ENCODE measurements at places on chromosomes 5 and 9. TPM values are rescaled to one million over a fixed set of nuclear protein-coding genes. Genes with fewer than 3 reads are reported as not detected.

CSF2 gene
- not detected for total RNA-seq

DNA sequence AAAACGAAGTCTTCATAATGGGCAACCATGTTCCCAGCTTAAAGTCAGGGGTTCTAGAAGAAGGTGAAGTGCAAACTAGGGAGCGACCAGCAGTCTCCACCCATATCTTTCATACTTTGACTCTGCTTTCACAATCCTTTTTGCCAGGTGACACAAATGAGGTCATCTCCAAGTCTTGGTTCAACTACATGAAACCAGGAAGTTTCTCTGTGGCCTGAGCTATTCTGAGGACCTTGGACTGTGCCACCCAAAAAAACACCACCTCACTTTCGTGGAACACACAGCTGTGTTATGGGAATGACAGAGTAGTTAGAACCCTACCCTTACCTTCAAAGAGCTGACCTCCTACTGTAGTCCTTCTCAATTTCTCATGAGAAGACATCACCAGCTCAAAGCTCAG is 309.2 kb downstream of the AGTPBP1 start:
- no peak for DNase-seq

- DNase-seq: no peak
Measured at GRCh38 chr5:172881691-172882370, 47.8 kb downstream of the ERGIC1 start.

DNA sequence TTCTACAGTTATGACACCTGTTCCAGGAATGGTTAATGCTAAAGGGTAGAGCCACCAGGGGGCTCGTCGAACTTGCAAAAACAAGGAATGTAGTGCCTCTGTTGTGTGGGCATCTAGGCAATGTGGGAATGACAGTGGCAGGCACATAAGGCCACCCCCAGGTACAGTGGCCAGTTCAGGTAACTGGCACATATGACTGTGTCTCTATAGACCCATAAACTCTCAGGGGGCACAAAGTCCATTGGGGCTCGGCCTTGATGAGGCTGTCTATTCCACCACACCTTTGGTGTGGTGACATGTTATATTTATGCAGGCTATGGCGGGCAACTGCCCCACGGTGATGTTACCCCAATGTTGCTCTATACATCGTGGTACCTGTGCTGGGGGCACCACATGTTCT is 59.6 kb upstream of the FAM120A start:
- DNase-seq: no peak

DNA sequence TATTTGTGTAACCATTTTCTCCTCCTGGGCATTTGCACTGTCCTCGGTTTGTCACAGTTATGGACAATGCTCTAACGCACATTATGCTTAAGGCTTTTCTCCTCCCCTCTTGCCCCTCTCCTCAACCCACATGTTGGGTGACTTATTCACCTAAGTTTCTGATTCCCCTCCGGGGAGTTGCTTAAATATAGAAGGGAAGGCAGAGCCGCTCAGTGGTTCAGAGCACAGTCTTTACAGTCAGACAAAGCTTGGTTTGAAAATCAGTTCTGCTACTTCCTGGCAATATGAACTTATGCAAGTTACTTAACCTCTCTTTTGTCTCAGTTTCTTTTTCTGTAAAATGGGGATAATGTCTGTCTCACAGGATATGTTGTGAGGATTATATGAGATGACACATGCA is 41.2 kb upstream of the SPRY4 start:
- no peak for DNase-seq

GAS1 gene
- 6.1 TPM for total RNA-seq

GRCh38 chr9:92807757-92808725 is 43.4 kb upstream of the BICD2 start:
- peak; percentile 55 for DNase-seq

DNA sequence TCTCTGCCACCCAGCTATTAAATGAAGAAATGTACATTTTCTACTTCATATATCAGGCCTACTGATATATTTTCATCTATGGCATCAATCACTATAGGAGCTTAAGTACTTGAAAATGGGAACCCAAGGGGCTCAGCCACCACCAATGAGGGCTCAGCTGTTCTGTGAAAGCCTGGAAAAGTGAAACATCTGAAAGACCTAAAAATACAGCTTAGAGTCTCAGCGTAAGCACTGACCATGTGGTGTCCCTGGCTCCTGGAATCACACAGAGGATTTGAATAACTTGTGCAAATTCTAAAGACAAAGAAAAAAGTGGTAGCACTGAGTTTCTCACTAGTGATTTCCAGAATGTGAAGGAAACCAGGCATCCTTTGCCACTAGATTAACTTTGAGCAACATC is 64.5 kb downstream of the PTPRD start:
- peak; percentile 16 for DNase-seq

DNA sequence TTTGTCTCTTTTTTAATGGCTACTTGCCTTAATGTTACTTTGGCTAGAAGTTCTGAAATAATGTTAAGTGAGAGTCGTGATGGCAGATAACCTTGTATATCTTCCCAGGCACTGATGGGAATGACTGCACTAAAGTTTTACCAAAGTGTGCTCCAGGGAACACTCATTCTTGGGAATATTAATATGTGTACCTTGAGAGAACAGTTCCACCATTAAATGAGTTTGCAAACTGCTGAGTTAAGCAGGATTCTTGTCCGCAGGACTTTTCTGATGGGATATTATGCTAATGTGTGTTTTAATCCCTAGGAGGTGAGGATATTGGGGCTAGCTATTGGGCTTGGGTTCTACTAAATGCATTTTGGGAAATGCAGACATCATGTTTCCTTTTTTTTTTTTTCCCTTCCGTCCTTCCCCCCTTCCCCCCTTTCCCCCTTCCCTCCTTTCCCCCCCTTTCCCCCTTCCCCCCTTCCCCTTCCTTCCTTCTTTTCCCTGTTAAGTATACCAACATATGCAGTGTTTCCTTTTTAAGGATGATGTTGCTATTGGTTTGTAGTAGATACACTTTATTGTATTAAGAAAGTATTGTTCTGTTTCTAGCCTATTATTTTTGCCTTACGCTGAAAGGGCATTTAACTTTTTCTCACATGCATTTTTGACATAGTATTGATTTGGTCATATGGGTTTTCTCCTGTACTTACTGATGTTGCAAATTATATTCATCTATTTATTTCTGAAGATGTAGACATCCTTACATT is 15.5 kb downstream of the ZBTB34 start:
- no peak for DNase-seq

GRCh38 chr9:69943148-69943806 is 100.4 kb upstream of the MAMDC2 start:
- DNase-seq: no peak

CER1 gene
- total RNA-seq: 3.0 TPM

GRCh38 chr5:71957292-71957898 is 149.9 kb upstream of the MAP1B start:
- DNase-seq: no peak

DNA sequence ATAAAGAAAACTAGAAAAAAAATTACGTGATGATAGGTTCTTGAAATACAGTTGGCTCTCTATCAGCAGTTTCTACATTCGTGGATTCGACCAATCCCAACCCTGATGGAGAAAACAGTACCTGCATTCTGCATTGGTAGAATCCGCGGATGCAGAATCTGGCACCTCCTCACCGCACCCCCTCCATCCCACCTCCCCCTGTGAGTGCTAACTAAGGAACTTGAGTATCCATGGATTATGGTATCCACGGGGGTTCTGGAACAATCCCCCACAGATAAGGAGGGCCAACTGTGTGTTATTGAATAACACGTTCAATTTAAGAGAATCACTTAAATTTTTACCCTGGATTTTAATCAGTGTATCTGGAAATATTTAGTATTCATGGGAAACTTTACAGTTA is 10.5 kb upstream of the PSIP1 start:
- no peak for DNase-seq

- DNase-seq: no peak
Measured at GRCh38 chr9:105295986-105296385, 51.5 kb downstream of the SLC44A1 start.

- no peak for DNase-seq
Measured at GRCh38 chr9:89690334-89690912, 85.6 kb downstream of the GADD45G start.

DNA sequence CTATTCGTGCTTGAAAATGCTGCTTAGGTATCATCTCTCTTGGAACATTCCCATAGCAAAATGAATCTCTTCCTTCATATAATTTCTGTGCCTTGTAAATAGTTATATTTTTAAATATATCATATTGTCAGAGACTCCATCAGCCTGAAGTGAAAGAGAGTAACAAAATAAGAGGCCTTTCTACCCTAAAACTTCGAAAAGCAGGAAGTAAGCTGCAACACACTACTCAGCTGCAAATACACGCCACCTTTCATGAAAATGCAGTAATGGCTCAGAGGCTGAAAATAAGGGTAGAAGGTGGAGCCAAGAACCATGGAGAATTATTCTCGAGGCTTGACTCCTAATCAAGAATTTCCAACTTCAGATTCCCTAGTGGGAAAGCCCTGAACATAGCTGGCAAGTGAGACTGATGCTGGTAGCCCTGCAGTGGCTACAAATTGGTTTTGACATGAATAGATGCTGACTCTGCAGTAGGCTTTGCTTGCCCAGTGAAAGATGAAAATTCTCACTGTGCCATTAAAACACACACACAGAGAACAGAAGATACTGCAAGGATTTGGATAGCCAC is 30.2 kb upstream of the PTGER4 start:
- DNase-seq: no peak

DNA sequence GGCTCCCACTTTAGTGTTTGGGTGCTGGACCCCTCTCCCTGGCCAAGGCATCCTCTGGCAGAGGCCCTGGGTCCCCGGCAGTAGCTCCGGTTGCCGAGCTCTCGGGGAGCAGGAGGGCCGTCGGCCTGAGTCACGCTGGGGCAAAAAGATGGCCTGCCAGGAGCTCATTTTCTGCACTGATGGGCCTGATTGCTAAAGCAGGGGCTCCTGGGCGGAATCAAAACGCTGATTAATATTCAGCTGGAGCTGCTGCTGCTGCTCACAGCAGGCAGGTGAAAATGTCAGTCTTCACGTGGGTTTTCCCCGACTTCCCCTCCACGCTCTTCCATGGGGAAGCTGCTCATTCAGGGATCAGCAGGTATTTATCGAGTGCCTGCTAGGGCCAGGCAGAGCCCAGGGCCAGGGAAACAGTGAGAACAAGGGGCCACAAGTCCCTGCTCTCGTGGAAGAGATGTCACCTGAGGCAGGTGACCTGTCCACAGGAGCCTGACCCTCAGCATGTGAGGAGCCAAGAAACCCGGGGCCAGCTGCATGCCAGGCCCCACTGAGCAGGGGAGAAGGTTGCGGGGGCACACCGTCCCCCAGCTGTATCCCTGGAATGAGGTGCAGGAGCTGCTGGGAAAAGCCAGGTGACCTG is 22.1 kb downstream of the LAMC3 start:
- no peak for DNase-seq

- DNase-seq: no peak
Measured at GRCh38 chr5:68269820-68270219, 54.3 kb downstream of the PIK3R1 start.

- DNase-seq: no peak
Measured at GRCh38 chr5:3269395-3270169, 326.1 kb upstream of the IRX1 start.

FAM200C gene
- total RNA-seq: 5.1 TPM

DNA sequence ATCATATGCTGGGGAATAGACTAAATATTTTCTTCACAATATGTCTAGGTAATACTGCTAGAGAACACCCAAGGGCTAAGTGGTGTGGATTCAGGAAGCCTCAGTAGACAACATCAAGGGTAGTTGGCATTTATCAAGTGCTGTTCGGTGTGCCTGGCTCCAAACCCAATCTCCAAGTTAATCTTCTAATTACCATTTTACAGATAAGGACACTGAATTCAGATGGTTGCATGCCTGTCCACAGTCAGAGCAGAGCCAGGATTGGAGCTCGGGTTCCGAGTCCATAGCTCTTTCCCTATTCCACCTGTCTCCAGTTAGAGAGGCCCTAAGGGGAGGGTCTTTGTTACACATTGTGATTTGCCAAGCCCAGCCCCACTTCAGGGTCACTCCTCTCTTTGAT is 58.2 kb downstream of the FGF18 start:
- DNase-seq: no peak

DNA sequence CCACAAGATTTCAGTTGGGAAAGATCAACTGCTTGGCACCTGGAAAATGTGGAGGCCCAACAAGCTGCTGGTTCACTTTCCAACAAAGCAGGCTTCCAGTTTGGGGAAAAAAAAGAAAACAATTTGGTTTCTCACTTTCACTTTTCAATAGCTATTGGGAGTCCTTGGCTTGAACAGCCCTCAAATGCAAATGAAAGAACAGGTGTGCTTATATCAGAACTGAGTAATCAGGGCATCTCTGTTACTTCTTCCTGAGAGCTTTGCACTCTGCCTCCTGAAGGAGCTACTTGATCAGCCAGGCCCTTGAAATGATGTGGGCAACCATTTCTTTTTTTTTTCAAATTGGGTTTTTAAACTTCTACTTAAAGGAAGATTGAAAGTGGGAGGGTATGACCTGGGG is 73.5 kb downstream of the MFAP3 start:
- no peak for DNase-seq

- no peak for DNase-seq
Measured at GRCh38 chr9:90309809-90310520, 332.7 kb downstream of the DIRAS2 start.

GRCh38 chr9:96192710-96193109 is 109.3 kb downstream of the HSD17B3 start:
- no peak for DNase-seq

GRCh38 chr9:90827181-90827871 is 25.7 kb downstream of the SYK start:
- no peak for DNase-seq

GRCh38 chr9:72444435-72444834 is 77.0 kb upstream of the TMC1 start:
- no peak for DNase-seq

GRCh38 chr9:9177081-9177480 is 1377.5 kb upstream of the DMAC1 start:
- DNase-seq: no peak

DNA sequence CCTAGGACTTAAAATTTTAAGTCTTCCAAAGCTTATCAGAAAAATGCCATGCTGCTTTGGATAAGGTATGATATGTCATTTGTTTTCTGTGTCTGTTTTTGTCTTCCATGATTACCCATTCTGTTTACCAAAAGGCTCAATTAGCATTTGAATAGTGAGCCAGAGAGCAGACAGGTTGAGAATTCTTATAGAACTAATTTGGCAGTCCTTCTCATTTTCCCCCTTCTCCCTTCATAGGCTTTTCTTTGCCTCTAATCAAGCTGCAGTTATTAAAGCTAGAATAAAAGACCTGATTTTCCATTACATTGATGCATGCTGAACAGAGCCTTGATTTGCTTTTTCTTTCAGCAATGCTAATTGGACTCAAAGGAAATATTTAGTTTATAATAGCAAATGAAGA is 993.0 kb downstream of the MAT2B start:
- no peak for DNase-seq

GRCh38 chr5:40615586-40616170 is 64.0 kb upstream of the PTGER4 start:
- no peak for DNase-seq

- DNase-seq: peak; percentile 78
Measured at GRCh38 chr9:81595887-81596543, 93.3 kb downstream of the TLE1 start.

LOX gene
- total RNA-seq: 0.27 TPM

ABO gene
- total RNA-seq: not detected

DNA sequence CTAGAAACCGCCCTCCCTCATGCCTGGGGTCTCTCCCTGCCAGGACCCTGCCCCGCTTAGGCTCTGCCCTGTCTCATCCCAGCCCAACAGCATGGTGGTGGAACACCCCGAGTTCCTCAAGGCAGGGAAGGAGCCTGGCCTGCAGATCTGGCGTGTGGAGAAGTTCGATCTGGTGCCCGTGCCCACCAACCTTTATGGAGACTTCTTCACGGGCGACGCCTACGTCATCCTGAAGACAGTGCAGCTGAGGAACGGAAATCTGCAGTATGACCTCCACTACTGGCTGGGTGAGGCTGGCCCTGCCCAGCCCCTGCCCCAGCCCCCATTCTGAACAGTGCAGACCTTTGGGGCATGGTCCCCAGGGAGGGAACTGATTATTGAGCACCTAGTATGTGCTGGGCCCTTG is 33.9 kb downstream of the GSN start:
- no peak for DNase-seq

All from glutamatergic neuron (in vitro differentiated cells).